AG09319 (cell line): ENCODE measurements at places on chromosomes 2 and 18.

GRCh38 chr2:84450288-84451227 lies 8.5 kb downstream of the SUCLG1 start:
- DNase-seq = no peak

GRCh38 chr2:85577386-85578242 lies at the start of gene VAMP8:
Gene VAMP8 (plus strand): TSS chr2:85577586. CDS start chr2:85577647, 61 bp downstream.
- DNase-seq = no peak

GRCh38 chr18:45920367-45920766 lies 46.8 kb downstream of the EPG5 start:
- DNase-seq = peak; percentile 74

- no peak for DNase-seq
Measured at GRCh38 chr18:40673150-40673549, 1281.9 kb upstream of the PIK3C3 start.

DNA sequence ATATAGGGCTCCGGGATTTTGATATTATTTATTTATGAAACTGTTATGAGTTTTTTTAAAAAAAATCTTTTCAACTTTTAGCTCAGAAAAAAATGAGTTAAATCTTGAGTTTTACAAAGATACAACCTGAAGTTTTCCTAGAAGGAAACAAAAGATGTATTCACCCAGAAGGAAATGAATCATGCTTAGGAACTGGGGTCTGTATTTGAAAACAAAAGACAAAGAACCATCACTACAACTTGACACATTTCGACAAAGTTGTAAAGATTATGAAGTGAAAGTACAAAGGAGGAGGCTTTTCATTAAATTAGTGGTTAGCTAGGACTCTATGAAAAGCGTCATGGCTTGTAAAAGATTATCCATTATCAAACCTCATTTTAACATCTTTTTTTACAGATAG lies 143.3 kb downstream of the PDE1A start:
- no peak for DNase-seq

DNA sequence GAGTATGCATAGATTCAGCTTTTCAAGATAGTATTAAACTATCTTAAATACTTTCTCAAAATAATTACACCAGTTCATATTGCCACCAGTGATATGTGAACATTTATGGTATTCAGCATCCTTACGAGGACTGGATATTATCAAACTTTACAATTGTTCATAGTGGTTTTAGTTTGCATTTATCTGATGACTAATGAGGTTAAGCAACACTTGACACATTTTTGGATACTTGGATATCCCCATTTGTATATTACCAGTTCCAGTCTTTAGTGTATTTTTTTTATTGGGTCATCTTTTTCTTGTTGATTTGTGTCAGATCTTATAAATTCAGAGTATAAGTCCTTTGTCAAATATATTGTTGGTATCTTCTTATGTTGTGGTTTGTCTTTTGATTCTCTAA lies 128.4 kb downstream of the ASXL3 start:
- no peak for DNase-seq

DNA sequence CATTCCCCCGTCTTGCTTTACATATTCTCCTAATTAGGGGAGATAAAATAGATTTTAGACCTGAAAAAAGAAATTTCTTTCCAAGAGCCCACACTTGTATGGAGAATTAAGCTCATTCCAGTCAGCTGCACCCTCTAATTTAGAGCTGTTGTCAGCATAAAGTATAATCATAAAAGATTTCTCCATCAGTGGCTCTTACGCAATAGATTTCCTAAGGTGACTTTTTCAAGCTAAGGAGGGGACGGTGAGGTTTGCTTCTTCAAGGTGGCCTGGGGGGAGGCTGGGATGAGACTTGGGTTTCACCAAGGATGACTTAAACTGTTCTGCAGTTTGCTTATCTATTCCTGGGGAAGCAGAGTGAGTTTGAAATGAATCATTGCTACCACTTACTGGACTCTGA lies 426.2 kb downstream of the NBAS start:
- DNase-seq = no peak

GRCh38 chr2:44886414-44886813 lies 55.1 kb upstream of the SIX3 start:
- DNase-seq = no peak

DNA sequence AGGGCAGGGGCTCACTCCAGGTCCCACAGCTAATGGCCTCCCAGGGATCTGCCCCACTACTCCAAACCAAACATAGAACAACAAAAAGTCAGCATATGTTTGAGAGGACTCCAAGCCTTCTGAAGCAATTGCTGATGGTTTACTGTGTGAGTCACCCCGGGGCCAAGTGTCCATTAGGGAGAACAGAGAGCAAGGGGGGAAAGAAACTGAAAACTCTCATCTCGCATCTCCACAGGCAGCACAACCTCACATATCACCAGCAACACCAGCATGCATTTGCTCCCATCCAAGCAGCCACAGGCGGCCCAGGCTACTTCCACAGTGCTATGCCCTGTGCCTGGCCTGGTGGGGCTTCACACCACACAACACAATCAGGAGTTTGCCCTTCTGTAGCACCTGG lies 39.1 kb downstream of the CYRIA start:
- no peak for DNase-seq

GRCh38 chr18:77218642-77219041 lies 31.0 kb upstream of the GALR1 start:
- no peak for DNase-seq

- no peak for DNase-seq
Measured at GRCh38 chr2:196252408-196253115, 81.2 kb upstream of the STK17B start.

DNA sequence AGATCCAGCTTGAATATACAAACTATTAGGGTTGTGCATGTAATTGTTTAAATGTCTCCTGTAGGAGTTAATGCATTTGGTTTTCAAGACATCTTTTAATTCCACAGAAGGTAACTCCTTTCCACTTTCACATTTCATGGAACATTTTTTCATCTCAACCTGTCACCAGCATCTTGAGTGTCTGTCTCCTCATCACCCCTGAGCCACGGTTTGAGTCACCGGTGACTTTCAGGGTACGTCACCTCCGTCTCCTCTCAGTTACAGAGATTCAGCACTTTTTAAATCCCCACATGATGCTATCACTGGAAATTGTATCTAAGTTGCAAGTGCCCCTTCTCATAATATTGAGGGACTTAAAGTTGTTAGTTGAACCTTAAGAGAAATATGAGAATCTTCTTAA lies 25.3 kb downstream of the GPR55 start:
- DNase-seq = no peak

DNA sequence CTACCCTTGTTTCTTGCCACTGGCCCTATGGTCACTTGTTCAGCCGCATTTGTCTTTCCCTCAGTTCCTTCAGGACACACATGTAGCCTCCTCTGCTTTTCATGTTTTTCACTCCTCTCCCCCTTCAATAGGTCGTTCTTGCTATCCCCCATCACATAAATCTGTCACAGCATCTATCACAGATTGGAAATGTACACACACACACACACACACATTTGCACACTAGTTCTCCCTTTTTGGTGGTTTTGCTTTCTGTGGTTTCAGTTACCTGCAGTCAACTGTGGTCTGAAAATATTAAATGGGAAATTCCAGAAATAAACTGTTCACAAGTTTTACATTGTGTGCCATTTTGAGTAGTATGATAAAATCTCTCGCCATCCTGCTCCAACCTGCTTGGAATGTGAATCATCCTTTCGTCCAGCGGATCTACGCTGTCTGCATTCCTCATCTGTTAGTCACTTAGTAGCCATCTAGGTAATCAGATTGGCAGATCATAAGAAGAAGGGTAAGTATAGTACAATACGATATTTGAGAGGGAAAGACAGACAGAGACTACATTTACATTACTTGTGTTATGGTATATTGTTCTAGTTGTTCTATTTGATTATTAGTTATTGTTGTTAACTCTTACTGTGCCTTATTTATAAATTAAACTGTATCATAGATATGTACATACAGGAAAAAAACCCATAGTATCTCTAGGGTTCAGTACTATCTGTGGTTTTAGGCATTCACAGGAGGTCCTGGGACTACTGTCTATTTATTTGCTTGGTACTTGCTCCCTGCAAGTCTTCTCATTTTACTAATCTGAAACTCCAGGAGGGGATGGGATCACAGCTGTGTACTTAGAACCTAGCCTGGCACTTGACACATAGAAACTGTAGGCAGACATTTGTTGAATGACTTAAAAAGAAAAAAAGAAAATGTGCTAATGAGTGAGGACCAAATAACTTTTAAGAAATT lies 86.1 kb upstream of the PNPT1 start:
- no peak for DNase-seq
